Smooth muscle cell of bladder (primary cell): ENCODE measurements at places on chromosomes 6 and 20. TPM values are rescaled to one million over a fixed set of nuclear protein-coding genes. Genes with fewer than 3 reads are reported as not detected.

The POU5F1 gene
- 0.09 and 0.14 TPM in 2 replicates for total RNA-seq

The OPRL1 gene
- total RNA-seq, result 1.6 and 1.9 TPM in 2 replicates

The BTN1A1 gene
- total RNA-seq, result not detected in 2 replicates

The RUNX2 gene
- total RNA-seq, result 1.8 and 2.0 TPM in 2 replicates

The KHDC1L gene
- not detected in 2 replicates for total RNA-seq

The MAPK13 gene
- total RNA-seq, result 5.7 and 8.1 TPM in 2 replicates

The ABHD16B gene
- not detected in 2 replicates for total RNA-seq

The BMP7 gene
- total RNA-seq, result 0.28 TPM in 1 of 2 replicates, not detected in the other

The RBM24 gene
- 1.4 and 3.5 TPM in 2 replicates for total RNA-seq

The CST4 gene
- total RNA-seq, result 0.43 TPM in 1 of 2 replicates, not detected in the other

The LTB gene
- total RNA-seq, result not detected in 2 replicates

The RPS18 gene
- total RNA-seq, result 7,769 and 8,323 TPM in 2 replicates

The WFDC12 gene
- not detected in 2 replicates for total RNA-seq

The RHAG gene
- not detected in 2 replicates for total RNA-seq

The BTNL2 gene
- total RNA-seq, result not detected in 2 replicates

The TBXT gene
- total RNA-seq, result not detected in 2 replicates

The EEF1A2 gene
- total RNA-seq, result 1.3 and 3.0 TPM in 2 replicates

The SLC22A7 gene
- not detected in 2 replicates for total RNA-seq

The MAK gene
- not detected in 2 replicates for total RNA-seq

The APOBEC2 gene
- total RNA-seq, result not detected in 2 replicates

The SLCO4A1 gene
- 0.09 and 0.14 TPM in 2 replicates for total RNA-seq

The RNF182 gene
- 0.18 and 0.28 TPM in 2 replicates for total RNA-seq

The ANKEF1 gene
- total RNA-seq, result 0.83 and 1.4 TPM in 2 replicates

The SLC22A16 gene
- total RNA-seq, result not detected in 2 replicates

The SFTA2 gene
- total RNA-seq, result not detected in 2 replicates

The MOG gene
- not detected in 2 replicates for total RNA-seq

The ADGRF5 gene
- 0.14 and 1.6 TPM in 2 replicates for total RNA-seq

The TM9SF4 gene
- 30.4 and 39.6 TPM in 2 replicates for total RNA-seq

The TAP2 gene
- 15.8 and 21.7 TPM in 2 replicates for total RNA-seq

The MAP7 gene
- total RNA-seq, result 3.7 and 3.8 TPM in 2 replicates

The HLA-DPA1 gene
- 2.8 TPM in 1 of 2 replicates, not detected in the other for total RNA-seq

The SLC24A3 gene
- 1.6 and 2.4 TPM in 2 replicates for total RNA-seq

The NRN1 gene
- total RNA-seq, result 0.28 TPM in 1 of 2 replicates, not detected in the other

The CDC40 gene
- 18.2 and 22.2 TPM in 2 replicates for total RNA-seq

The HLA-DPB1 gene
- total RNA-seq, result 2.3 and 15.9 TPM in 2 replicates
